ENCODE measurements at places on chromosomes 7 and 10. TPM values are rescaled to one million over a fixed set of nuclear protein-coding genes. Genes with fewer than 3 reads are reported as not detected.

- peaks cover 27% of the 10 kb centered on the region for H3K4me1 ChIP-seq
- no peak for DNase-seq
- H3K36me3 ChIP-seq: no peaks in the 10 kb centered on the region
- peak overlapping the region; percentile 87 for H3K4me3 ChIP-seq
- peak overlapping the region; percentile 75 for H3K27ac ChIP-seq
These were observed 438.1 kb upstream of the GALNT17 start for GRCh38 chr7:70693686-70694433.

- H3K36me3 ChIP-seq: no peaks in the 10 kb centered on the region
- no peaks in the 10 kb centered on the region for H3K4me1 ChIP-seq
- no peak overlapping the region for H3K4me3 ChIP-seq
- H3K27me3 ChIP-seq: no peaks in the 10 kb centered on the region
- DNase-seq: no peak
- no peak overlapping the region for H3K27ac ChIP-seq
These were observed 97.5 kb downstream of the ZNF365 start for GRCh38 chr10:62471711-62472110.

GRCh38 chr10:118957966-118958365 is 71.5 kb upstream of the NANOS1 start:
- H3K27me3 ChIP-seq: no peaks in the 10 kb centered on the region
- no peak overlapping the region for H3K4me3 ChIP-seq
- DNase-seq: peak; percentile 64
- peaks cover 24% of the 10 kb centered on the region for H3K4me1 ChIP-seq

DNA sequence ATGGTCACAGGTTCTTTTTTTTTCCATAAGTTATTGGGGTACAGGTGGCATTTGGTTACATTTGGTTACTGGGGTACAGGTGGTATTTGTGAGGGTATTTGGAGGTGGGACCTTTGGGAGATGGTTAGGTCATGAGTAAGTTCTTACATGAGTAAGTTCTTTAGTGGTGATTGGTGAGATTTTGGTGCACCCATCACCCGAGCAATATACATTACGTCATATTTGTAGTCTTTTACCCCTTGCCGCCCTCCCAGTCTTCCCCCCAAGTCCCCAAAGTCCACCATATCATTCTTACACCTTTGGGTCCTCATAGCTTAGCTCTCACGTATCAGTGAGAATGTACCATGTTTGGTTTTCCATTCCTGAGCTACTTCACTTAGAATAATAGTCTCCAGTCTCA is 49.2 kb upstream of the R3HCC1L start:
- no peak overlapping the region for H3K4me3 ChIP-seq
- no peaks in the 10 kb centered on the region for H3K36me3 ChIP-seq
- H3K27me3 ChIP-seq: no peaks in the 10 kb centered on the region

DNA sequence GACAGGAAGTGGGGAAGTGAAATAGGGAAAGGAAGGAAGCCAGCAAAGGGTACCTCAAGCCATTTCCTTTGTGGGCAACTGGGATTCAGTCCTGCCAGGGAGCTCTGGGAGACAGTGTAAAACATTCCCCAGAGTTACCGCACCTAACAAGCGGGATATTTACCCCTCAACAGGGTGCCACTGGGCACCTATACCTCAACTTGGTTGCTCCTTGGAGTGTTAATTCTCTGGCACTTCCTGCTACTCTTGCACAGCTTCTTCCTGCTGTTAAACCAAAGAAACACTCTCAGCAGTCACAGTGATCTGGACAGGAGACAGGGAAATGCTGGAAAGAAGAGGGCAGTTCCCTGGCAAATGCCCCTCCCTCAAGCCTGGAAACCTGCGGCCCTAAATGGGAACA is 151.3 kb downstream of the REEP3 start:
- no peaks in the 10 kb centered on the region for H3K36me3 ChIP-seq
- no peak overlapping the region for H3K4me3 ChIP-seq
- DNase-seq: no peak
- peaks cover 45% of the 10 kb centered on the region for H3K4me1 ChIP-seq

ARHGEF35 gene
- total RNA-seq: 8.3 TPM
